Activated CD8-positive, alpha-beta memory T cell treated with anti-CD3 and anti-CD28 coated beads, Interleukin-2, amount 10 ng/mL, durations not matched to agents 7 days and 5 days (primary cell): ENCODE measurements at places on chromosomes 12 and 14. TPM values are rescaled to one million over a fixed set of nuclear protein-coding genes. Genes with fewer than 3 reads are reported as not detected.

GRCh38 chr14:34174973-34175372 lies 224.1 kb upstream of the EGLN3 start:
- DNase-seq = no peak
- H3K36me3 ChIP-seq = no peaks in the 10 kb centered on the region
- no peak overlapping the region for H3K27ac ChIP-seq
- H3K4me3 ChIP-seq = no peak overlapping the region
- H3K27me3 ChIP-seq = no peaks in the 10 kb centered on the region

- DNase-seq = no peak
- H3K4me3 ChIP-seq = no peak overlapping the region
- H3K4me1 ChIP-seq = no peaks in the 10 kb centered on the region
- H3K36me3 ChIP-seq = no peaks in the 10 kb centered on the region
- no peak overlapping the region for H3K27ac ChIP-seq
Observed at GRCh38 chr12:100447381-100447780, 26.3 kb upstream of the NR1H4 start.

- peak overlapping the region; percentile 71 for H3K4me3 ChIP-seq
- peaks cover 3% of the 10 kb centered on the region for H3K36me3 ChIP-seq
- DNase-seq = peak; percentile 62
- H3K4me1 ChIP-seq = peaks cover 28% of the 10 kb centered on the region
- peaks cover 25% of the 10 kb centered on the region for H3K27me3 ChIP-seq
Observed at GRCh38 chr14:70821584-70822529, 12.5 kb upstream of the MAP3K9 start.

Gene ADCY4
- 1.6 TPM for total RNA-seq

Gene RILPL2
- total RNA-seq = 11.3 TPM

Gene PLXNC1
- total RNA-seq = 10.4 TPM

DNA sequence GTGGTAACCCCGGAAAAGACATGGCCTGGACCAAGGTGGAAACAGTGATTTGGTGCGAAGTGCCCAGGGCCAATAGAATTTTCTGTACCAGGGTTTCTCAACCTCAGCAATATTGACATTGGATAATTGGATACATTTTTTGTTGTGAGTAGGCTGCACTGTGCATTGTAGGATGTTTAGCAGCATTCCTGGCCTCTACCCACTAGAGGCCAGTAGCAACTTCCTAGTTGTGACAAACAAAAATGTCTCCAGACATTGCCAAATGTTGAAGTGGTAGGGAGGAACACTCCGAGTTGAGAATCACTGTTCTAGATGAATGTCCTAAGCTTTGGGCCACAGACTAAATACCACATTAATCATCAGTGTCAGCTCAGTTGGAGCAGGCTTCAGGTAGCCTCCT lies 6.2 kb upstream of the CGRRF1 start:
- H3K4me1 ChIP-seq = peaks cover 4% of the 10 kb centered on the region
- H3K4me3 ChIP-seq = no peak overlapping the region
- H3K36me3 ChIP-seq = no peaks in the 10 kb centered on the region
- DNase-seq = no peak

GRCh38 chr12:51434305-51434704 lies 9.7 kb downstream of the SLC4A8 start:
- H3K4me3 ChIP-seq = no peak overlapping the region
- H3K36me3 ChIP-seq = no peaks in the 10 kb centered on the region
- H3K4me1 ChIP-seq = peaks cover 7% of the 10 kb centered on the region
